ENCODE measurements at places on chromosomes 1 and 21.

- no peak for DNase-seq
These were observed 15.6 kb downstream of the RHBG start for GRCh38 chr1:156384658-156385057.

DNA sequence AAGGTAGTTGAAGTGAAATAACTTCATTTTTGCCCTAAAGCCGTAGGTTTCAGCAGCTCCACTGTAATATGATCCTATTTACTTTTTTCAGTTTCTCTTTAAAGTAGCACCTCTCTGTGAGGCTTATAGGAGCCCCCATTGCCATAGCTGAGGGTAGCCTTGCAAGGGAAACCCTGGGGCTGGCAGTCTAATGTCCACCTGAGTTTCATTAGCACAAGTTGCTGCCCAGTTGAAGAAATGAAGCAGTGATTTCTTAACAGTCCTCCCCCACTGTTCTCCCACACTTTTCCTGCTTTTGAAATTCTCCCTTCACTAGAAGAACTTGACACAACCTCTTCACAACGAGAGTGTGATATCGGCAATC, 1.5 kb downstream of the HMCN1 start:
- no peak for DNase-seq

DNA sequence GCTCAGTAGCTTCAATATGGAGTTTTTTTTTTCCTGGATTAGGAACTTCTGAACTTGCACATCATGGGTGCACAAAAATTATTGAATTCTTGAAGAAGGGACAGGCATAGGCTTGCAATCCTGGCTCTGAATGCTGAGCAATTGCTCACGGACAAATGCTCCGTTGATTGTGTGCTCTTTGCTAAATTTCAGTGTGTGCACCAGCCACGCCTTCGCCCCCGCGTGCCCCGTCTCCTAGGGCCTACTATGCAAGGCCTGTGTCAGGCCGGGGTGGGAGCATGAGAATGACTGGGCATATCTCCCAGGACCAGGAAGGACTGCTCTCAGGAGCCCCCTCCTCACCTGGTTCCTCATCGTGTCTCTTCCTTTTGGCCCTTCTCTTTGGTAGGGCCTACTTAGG, 17.4 kb downstream of the IL6R start:
- DNase-seq, result no peak

DNA sequence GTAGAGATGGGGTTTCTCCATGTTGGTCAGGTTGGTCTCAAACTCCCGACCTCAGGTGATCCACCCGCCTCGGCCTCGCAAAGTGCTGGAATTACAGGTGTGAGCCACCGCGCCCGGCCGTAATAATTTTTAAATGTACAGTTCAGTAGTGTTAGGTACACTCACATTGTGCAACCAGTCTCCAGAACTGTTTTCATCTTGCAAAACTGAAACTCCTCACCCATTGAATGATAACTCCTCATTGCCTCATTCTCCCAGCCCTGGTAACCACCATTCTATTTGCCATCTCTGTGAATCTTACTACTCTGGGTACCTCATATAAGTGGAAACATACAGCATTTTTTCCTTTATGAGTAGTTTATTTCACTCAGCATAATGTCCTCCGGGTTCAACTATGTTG, 3.4 kb downstream of the NLRP3 start:
- no peak for DNase-seq

- no peak for DNase-seq
These were observed 121.8 kb upstream of the RUNX3 start for GRCh38 chr1:25051906-25052305.

DNA sequence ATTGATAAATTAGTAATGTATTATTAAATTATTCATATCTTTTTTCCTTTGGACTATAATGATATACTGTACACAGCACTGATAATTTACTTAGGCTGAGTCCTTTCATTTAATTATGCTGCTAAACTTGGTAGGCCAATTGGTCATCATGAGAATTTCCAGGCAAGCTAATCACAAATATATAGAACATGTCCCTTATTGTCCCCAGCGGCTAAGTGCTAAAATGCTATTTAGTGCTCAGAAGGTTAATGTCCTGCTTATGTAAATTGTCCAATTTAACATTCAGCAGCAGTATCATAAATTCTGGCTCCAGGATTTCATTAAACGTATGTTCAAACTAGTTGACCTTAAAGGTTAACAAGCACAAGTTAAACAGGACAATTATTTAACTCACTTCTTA, 30.0 kb upstream of the RRP15 start:
- no peak for DNase-seq

DNA sequence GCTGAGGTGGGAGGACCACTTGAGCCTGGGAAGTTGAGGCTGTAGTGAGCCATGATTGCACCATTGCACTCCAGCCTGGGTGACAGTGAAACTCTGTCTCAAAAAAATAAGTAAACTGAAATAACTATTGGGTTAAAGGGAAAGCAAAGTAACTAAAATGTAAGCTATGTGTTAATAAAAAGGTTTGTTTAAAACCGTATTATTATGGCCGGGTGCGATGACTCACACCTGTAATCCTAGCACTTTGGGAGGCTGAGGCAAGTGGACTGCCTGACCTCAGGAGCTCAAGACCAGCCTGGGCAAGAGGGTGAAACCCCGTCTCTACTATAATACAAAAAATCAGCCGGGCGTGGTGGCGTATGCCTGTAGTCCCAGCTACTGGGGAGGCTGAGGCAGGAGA, 27.0 kb downstream of the NVL start:
- DNase-seq, result no peak

- DNase-seq, result no peak
These were observed 31.2 kb downstream of the FMN2 start for GRCh38 chr1:240122639-240123613.

- peak; percentile 57 for DNase-seq
These were observed 50.2 kb downstream of the SLC25A24 start for GRCh38 chr1:108149796-108150467.

GRCh38 chr1:25616987-25617624, 515 bp downstream of the MAN1C1 start:
- no peak for DNase-seq

DNA sequence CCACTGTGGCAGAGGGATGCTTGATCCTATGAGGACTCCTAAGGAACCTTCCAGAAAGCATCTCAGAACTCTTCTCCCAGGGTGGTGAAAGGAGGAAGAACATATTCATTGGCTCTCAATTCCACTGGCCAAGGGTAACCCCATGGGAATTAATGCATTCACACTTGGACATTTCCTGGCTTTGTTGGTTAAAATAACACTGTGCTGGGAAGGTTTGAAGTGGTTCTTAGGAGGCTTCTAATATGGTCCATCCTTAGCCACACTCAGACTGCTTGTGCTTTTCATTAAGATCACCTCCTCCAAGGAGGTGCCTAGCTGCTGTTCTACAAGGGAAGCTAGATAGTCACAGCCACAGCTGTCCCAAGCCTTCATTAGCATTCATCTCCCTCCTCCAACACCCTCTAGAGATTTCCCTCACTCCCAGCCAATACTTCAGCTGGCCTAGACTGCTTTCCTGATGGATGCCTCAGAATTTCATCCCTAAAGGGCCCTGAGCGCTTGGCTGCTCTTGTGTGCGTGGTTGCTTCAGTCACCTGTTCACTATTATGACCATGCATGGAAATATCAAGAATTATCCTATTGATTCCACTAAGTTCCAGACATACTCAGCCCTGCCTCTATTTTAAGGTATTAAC, 544.4 kb downstream of the PLPP3 start:
- no peak for DNase-seq

GRCh38 chr1:211589782-211590721, 11.1 kb upstream of the SLC30A1 start:
- peak; percentile 73 for DNase-seq

DNA sequence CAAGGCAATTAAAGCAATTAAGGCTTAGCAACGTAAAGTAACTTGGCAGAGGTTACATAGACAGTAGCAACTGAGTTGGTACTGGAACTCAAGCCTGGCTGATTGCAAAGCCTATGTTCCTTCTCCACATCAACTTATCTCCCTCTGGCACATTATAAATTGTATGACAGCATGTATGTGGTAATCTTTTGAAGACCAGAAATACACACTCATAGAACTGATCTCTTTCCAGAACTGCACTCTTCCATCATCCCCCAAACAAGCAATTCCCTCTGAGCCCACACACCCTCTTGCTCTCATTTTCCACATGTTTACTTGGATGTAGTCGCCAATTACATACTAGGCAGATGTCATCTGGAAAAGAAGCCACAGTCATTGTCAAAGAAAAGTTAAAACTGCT, 502.2 kb downstream of the PLPP3 start:
- DNase-seq, result peak; percentile 31

DNA sequence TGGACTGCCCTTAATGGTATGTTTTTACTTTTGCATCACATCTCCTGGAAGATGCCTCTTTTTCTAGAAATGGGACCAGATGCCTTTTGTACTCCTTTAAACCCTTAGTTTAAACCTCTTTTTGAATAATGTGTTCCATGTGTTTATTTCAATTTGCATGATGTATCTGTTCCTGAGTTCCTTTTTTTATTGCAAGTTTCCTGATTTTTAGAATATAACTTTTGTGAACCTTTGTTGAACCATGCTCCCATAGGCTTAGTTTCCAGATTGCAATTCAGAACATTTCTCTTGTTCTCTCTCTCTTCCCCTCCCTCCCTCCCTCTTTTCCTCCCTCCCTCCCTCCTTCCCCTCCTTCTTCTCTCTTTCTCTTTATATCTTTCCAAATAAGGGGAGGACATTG, 81.9 kb downstream of the RGL1 start:
- no peak for DNase-seq

- DNase-seq, result no peak
These were observed at the start of gene LACTBL1 for GRCh38 chr1:22972760-22973159. Gene LACTBL1 (minus strand): TSS chr1:22972866. CDS start chr1:22972316, 550 bp downstream.

DNA sequence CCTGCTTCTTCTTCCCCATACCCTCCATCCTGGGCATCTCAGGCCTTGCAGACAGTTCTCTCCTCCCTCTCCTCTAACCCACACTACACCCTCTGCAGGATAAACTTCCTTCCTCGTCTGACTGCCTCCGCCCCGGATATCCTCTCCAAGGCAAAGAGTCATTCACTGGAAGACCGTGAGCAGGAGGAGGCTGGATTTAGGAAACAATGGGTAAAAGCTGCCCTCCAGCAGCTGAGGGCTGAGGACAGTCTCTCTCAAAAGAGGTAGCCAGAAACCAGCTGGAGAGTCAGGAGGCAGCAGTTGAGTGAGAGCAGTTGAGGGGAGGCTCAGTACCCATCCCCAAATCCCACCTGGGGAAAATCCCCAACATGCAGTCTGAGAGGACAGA, 1.4 kb downstream of the CSRP1 start:
- peak; percentile 77 for DNase-seq

GRCh38 chr21:42142627-42143026, 71.5 kb downstream of the UMODL1 start:
- DNase-seq, result no peak

- DNase-seq, result peak; percentile 69
These were observed 55.3 kb upstream of the BOLA1 start for GRCh38 chr1:149844101-149844500.

GRCh38 chr1:14517841-14518180, 80.7 kb upstream of the KAZN start:
- DNase-seq, result no peak

GRCh38 chr1:60470246-60470645, 396.7 kb upstream of the C1orf87 start:
- DNase-seq, result peak; percentile 25

GRCh38 chr1:222096883-222097282, 355.0 kb upstream of the DUSP10 start:
- no peak for DNase-seq

DNA sequence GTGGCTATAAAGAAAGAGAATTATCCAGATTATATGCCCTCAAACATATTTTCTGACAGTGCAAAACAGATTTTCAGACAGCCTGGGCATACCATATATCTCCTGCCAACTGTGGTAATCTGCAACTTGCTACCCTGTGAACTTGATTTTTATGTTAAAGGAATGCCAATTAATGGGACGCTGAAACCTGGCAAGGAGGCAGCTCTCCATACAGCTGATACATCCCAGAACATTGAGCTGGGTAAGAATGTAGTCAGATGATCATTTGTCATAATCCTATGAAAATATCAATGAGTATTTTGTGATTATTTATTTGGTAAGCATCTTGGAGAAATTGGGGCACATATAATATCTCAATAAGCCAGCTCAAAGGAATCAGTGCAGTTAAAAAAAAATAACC, 124.2 kb downstream of the VPS13D start:
- DNase-seq, result no peak

DNA sequence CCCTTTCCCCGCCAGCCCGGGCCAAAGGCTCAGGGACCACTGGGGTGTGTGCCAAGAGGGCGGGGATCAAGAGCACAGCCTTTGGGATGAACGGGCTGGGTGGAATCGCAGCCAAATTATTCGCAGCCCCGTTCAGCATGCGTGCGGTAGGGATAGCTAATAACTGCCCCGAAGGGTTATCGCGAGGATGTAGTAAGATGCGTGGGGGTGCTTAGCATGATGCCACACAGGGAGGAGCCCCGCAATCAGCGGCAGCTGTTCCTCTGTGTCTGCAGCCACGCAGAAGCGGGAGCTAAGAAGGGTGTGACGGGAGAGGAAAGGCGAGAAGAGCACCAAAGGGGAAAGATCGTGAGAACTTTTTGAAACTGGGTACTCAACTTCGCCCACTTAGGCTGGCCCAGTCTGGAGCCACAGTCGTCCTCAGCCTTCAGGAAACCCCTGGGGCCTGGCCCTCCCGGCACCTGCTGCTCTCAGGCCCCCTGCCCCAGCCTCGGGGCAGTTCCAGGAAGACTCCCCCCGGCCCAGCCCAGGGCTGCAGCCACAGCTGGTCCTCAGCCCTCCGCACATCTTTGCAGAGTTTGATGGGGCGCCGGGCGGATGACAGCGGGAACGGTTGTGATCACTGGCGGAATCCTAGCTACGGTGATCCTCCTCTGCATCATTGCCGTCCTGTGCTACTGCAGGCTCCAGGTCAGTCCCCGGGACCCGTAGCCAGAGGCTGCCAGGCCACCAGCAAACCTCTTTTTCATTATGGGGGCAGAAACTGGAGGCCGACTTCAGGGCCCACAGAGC, 64.9 kb downstream of the TOR1AIP2 start:
- DNase-seq, result no peak

GRCh38 chr1:65343286-65343685, 33.9 kb downstream of the DNAJC6 start:
- DNase-seq, result peak; percentile 35

DNA sequence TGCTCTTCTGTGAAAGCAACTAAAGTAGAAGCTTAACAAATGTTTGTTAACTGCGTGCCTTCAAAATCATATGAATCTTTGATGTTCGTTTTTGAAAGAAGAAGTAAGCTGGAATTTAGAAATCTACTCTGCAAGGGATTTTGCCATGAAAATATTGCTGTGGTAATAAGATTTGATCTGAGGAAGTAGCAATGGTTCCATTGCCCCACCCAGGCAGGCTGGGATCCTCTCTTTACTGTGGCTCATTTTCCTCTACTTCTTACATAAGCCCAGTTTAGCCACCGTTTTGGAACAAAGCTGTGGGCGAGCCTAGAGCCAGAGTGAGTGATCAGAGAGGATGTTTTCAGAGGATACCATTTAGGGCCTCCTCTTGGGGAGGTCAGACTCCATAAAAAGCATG, 20.3 kb upstream of the PTGFRN start:
- no peak for DNase-seq

DNA sequence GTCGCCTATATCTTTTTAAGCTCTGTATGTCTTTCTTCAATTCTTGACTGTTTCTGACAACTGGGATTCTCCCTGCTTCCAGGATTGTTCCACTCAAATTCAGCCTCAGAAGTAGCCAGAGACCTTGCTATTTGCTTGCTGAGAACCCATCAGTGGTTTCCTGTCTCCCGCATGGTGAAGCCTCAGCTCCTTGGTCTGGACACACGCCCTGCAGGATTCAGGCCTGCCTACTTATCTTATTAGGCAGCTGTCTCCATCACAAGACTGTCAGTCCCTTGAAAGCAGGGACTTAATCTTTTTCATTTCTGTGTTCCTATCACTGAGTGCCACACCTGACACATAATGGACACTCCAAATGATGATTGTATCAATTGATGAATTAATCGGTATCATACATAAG, 175.3 kb downstream of the PLPP3 start:
- DNase-seq, result no peak

Measured in fibroblast of skin of right biceps (primary cell).